Chondrocyte (in vitro differentiated cells): ENCODE measurements at places on chromosomes 2 and 18. TPM values are rescaled to one million over a fixed set of nuclear protein-coding genes. Genes with fewer than 3 reads are reported as not detected.

- no peak for DNase-seq
Measured at GRCh38 chr18:34048423-34048822, 176.3 kb downstream of the NOL4 start.

DNA sequence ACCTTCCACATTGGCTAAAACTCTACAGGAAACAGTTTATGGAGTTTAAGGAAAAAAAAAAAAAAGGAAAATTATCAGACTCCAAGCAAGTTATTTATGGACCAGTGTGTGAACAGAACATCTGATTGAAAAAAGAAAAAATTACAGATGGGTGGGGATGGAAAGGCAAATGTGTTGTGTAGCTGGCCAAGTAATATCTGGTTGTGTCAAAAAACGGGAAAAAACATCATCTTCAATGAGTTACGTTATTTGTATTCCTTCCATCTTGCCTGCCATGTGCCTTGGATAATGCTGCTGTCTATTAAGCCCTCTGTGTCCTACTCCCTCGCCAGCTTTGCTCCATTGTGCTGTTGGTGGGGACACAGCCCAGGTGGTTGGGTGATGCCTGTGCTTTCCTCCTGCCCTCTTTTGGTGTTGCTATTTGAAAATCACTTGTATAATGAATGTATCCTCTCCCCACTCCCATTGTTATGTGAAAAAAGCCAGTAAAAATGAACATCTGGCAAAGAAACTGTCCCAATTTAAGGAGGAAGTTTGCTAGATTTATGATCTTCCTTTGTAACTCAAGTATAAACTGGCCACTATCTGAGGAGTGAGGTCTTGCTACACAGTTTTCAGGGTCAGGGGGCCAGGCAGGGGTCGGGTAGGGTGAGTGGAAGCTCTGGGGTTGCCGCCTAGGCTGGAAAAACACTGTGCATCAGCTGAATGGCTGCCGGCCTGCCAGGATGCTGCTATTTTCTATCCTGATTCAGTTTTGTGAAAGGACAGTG is 155.9 kb downstream of the FMNL2 start:
- no peak for DNase-seq

DNA sequence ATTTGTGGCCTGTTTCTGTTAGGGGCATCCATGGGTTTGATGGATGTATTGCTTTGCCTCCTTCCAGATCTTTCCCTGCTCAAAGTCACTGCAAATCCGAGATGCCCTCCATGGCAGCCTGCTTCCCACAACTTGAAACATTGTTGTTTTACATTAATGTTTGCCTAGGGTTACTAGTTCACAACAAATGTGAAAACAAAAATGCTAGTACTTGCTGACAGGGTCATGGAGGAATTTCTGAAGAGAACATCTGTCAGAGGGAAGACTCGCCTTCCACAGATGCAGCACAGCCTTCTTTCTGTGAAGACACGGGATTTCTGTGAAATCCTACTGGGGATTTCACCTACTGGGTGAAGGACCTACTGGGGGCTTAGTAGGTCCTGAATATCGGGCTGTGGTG is 260.0 kb upstream of the FN1 start:
- DNase-seq, result no peak

Gene ADCYAP1
- total RNA-seq, result not detected in 3 replicates

- no peak for DNase-seq
Measured at GRCh38 chr2:215319500-215319899, 7.6 kb downstream of the ATIC start.

Gene DIPK1C
- not detected in 3 replicates for total RNA-seq

DNA sequence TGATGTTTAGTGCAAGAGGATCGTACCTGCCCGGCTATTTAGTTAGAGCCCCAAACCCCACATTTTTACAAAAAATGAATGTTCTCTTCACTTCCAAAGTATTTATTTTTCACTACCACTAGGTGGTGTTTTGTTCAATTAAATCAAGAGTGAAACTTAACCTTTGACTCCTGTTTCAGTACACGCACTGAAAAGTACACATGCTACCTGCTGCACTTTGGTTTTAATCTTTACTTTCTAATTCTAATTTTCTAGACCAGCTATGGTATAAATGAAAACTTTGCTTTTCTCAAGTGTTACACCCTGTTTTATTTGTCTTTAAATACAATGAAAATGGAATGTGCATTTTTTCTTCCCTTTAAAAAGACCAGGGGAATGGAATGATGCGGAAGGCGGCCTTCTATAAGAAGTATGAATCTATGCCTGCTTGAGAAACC is 31.4 kb upstream of the CHN1 start:
- no peak for DNase-seq

DNA sequence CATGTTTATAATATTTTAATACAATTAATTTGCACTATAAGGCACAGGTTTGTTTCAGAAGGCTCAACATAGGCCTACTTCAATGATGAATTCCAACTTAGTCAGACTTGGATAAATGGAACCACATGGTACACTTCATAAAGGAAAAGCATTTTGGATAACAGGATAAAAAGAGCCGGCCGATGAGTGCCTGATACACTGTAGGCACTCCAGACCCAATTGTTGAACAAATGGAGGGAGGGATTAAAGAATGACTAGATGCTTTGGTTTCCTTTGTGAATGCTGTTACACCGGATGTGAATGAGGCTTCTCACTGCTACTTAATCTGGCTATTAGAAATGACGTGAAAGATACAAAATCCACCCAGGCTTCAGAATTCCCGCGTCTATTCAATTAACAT is 104.1 kb upstream of the KCTD1 start:
- no peak for DNase-seq

DNA sequence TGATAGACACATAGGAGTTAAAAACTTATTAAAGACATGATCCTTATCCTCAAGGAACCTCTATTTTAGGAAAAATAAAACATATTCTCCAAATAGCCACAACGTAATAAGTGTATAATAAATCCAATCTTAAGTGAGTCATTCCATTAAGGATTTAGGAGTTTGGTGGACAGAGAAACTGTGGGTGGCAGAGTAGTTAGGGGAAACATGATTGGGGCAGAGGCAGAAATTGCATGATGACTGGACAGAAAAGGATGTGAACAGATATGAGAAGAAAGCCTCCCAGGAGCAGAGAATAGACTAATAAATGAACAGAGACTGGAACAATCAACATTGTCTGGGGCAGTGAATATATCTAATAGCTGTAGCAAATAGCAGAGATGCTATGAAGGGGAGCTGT is 48.1 kb upstream of the SIGLEC15 start:
- no peak for DNase-seq

- DNase-seq, result no peak
Measured at GRCh38 chr2:149902081-149902480, 314.5 kb upstream of the MMADHC start.

DNA sequence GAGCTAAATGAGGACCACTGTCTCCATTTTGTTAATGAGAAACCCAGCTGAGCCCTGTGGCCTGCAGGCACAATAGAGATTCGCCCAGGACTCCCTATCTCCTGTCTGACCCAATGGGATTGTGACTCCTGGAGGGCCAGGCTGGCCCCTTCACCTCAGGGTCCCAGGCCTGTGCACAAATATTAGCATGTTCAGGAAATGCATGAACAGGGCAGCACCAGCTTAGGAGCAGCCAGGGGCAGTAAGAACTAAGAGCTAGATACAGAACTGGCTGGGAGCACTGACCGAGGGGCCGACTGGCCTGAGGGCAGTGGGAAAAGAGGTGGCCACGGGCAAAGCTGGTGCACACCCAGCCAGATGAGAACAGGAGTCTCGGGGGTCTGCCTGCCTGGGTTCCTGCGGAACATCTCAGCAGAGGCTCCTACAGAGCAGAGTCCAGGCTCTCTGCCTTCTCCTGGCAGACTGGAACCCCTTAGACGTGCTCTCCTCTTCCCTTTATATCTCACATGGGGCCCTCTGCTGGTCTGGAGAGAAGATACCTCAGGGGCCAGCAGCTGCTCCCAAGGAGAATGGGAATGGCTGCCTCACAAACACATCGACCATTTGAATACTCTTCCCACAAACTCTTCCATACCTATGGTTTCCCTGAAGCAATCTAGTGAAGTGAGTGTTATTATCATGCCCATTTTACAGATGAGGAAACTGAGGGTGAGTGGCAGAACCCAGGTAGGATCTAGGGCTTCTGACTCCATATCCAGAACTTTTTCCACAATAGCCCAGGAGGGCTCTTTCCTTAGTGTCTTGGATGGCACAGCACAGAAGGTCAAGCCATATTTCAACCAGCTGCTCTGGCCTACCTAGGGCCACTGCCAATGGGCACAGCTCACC is 77.6 kb upstream of the OTOF start:
- no peak for DNase-seq

Gene TET3
- total RNA-seq, result 13.1 to 32.2 TPM (median 31.8 TPM) in 3 replicates

DNA sequence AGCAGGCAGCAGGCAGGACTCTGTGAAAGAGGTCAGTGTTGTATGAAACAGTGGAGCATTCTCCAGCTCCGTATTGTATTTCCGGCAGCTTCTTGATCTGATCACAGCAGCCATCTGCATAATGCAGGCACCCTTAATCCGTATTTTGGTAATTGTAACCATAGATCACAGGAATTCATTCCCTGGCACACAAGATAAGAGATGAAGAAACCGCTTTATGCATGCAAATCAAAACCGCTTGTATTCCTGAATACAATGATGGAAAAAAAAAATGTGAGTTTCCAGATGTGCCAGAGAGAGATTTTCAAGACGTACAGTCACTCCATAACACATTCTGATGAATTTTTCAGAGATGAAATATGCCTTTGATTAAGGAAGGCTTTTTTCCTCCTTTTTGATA is 221.3 kb downstream of the ACKR3 start:
- DNase-seq, result no peak

Gene LCLAT1
- total RNA-seq, result 17.4 to 19.5 TPM (median 17.8 TPM) in 3 replicates

Gene MBP
- 8.3 to 15.9 TPM (median 14.0 TPM) in 3 replicates for total RNA-seq

Gene MEIS1
- 1.1 to 18.5 TPM (median 16.9 TPM) in 3 replicates for total RNA-seq

- DNase-seq, result no peak
Measured at GRCh38 chr2:237623428-237624403, 3.7 kb upstream of the LRRFIP1 start.

GRCh38 chr2:153106802-153107477 is 371.6 kb downstream of the RPRM start:
- no peak for DNase-seq

DNA sequence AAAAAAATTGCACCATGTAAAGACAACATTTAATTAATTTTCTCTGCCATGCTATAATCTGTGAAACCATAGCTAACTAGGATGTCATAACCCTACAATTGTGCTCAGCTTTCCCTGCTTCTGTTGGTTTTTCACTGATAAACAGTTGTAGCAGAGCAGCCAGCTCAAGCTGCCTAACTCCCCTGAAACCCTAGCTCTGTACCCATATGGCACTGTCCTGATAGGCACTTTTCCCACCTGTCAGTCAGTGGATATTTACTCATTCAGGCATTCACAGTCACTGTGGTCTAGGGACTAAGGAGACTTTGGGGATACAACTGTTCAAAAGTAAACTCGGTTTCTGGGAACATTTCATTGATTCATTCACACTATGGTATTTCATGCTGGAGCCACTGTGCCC is 407.0 kb downstream of the DSEL start:
- no peak for DNase-seq

DNA sequence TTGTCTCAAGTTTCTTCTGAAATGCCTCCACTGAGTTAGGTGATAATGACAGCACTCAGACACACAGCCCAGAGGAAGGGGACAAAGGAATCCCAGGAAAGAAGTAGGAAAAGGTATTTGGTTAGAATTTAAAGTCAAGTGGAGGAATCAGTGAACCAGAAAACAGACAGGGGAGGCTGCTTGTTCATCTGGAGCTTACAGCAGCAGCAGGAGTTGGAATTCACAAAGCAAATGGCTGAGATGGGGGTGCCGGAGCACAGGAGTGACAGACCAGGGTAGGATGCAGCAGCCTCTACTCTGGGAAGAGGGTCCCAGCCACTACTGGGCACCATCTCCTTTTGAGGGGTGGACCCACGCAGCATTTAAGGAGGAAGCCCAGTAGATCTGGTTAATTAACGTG is 104.8 kb downstream of the ST6GAL2 start:
- DNase-seq, result no peak

GRCh38 chr2:184215745-184216144 is 382.6 kb upstream of the ZNF804A start:
- no peak for DNase-seq

GRCh38 chr2:66782780-66783361 is 347.9 kb downstream of the MEIS1 start:
- DNase-seq, result no peak

Gene KCNK3
- 0.77 to 2.9 TPM (median 2.8 TPM) in 3 replicates for total RNA-seq

DNA sequence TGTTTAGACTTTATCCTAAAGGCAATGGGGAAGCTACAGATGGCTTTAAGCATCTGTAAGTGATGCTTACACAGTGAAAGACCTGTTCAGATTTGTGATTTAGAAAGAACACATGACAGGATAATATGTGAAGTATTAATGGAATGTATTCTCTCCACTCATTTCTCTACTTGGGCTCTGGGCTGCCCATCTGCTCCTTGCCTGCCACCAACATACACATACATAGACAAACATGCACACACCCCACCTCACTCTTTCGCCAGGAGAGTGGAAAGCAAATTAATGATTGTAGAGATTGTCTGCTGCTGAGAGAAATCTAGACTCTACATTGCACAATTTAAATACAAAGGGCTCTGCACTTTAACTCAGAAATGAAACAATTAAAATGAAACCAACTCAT is 61.0 kb upstream of the NFE2L2 start:
- no peak for DNase-seq

Gene ALPI
- total RNA-seq, result not detected in 3 replicates

Gene TMEM185B
- 22.0 to 36.4 TPM (median 36.1 TPM) in 3 replicates for total RNA-seq

DNA sequence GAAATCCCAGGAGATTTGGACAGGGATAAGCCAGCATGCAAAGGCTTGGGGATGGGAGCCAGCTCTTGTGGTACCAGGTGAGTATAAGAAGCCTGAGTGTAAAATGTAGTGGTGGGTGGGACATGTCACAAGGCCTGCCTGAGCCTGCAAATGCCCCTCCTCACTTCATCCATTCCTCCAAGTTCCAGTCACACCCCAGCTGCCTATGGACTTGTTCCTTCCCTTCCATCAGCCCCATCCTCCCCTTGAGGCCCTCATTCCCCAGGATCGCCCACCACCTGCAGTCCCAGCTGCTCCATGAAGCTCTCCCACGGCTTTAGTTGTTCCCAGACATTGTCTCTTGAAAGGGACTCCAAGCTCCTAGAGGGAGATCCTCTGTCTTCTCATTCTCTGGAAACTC is 81.5 kb downstream of the MARCO start:
- DNase-seq, result no peak

GRCh38 chr2:132670496-132671150 is 618 bp upstream of the LYPD1 start:
- no peak for DNase-seq
